ENCODE measurements at places on chromosomes 2 and 18. TPM values are rescaled to one million over a fixed set of nuclear protein-coding genes. Genes with fewer than 3 reads are reported as not detected.

DNA sequence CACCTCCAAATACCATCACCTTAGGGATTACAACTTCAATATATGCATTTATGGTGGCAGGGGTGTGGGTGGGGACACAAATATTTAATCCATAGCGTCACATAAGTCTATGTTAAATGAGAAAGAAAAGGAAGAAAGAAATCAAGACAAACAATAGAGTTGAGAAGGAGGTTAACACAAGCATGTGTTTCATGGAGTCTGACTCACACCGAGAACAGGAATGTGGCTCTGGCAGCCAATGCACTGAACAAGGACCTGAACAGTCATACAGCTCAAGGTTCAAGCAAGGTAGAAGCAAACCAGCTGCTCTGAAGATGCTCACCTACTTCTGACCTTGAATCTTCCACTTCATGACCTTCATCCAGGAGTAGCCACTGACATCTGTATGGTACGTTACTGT lies 36.2 kb upstream of the LPIN1 start:
- H3K27ac ChIP-seq: no peak overlapping the region
- no peak for DNase-seq
- H3K27me3 ChIP-seq: peaks cover 7% of the 10 kb centered on the region
- no peaks in the 10 kb centered on the region for H3K36me3 ChIP-seq
- H3K4me3 ChIP-seq: no peak overlapping the region

Gene HOXD4
- total RNA-seq: not detected

Gene SDC1
- 0.42 TPM for total RNA-seq

Gene SCN3A
- 0.07 TPM for total RNA-seq

Gene ALPI
- total RNA-seq: not detected

- no peaks in the 10 kb centered on the region for H3K36me3 ChIP-seq
- DNase-seq: no peak
- H3K4me1 ChIP-seq: no peaks in the 10 kb centered on the region
- H3K27me3 ChIP-seq: peaks cover 3% of the 10 kb centered on the region
- H3K4me3 ChIP-seq: no peak overlapping the region
These were observed 301.7 kb downstream of the KCNS3 start for GRCh38 chr2:18180031-18180610.

GRCh38 chr2:226466589-226466988 lies 333.0 kb downstream of the IRS1 start:
- H3K27ac ChIP-seq: no peak overlapping the region
- no peaks in the 10 kb centered on the region for H3K36me3 ChIP-seq

DNA sequence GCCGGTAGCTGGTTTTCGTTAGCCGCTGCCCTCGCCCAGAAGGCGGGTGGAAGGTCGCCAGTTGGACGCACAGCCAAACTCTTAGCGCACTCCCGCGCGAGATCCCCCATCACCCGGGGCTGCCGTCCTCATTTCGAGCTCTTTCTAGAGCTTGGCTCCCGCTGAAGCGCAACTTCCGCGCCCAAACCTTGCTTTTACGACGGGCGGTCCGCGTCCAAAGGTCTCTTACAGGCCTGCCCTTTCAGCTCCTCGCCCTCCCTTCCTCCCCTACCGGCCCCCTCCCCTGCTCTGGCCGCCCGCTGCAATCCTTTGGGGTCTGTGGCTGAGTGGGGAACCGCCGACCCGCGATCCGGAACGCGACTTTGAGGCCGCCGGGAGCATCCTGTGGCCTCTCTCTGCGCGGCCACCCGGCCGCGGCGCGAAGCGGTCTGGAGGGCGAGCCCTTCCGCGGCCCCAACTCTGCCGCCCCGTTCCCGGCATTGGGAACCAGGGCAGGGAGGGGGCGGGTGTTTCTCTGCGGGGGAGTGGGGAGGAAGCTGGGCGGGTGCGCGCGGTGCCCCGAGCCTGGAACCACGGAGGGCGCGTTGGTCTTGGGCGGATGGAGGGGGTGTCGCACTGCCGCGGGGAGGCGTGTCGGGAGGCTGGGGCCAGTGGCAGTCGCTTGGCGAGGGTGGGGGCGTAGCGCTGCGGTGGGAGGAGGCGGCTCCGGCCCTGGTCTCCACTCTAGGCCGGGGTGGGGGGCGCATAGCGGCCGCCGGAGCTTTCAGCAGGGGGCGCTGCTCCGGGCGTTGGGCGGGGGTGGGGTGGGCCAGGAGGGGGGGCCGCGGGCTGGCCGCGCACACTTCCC lies at the start of gene GDF7:
Gene GDF7, plus strand, starts transcription at position 841 of the 847 bp plus-strand sequence. CDS start 96 bp downstream, outside the sequence.
- H3K27me3 ChIP-seq: peaks cover 89% of the 10 kb centered on the region
- no peak within 1 kb of the TSS for H3K27ac ChIP-seq
- DNase-seq: no peak
- H3K4me1 ChIP-seq: peaks cover 17% of the 10 kb centered on the region

DNA sequence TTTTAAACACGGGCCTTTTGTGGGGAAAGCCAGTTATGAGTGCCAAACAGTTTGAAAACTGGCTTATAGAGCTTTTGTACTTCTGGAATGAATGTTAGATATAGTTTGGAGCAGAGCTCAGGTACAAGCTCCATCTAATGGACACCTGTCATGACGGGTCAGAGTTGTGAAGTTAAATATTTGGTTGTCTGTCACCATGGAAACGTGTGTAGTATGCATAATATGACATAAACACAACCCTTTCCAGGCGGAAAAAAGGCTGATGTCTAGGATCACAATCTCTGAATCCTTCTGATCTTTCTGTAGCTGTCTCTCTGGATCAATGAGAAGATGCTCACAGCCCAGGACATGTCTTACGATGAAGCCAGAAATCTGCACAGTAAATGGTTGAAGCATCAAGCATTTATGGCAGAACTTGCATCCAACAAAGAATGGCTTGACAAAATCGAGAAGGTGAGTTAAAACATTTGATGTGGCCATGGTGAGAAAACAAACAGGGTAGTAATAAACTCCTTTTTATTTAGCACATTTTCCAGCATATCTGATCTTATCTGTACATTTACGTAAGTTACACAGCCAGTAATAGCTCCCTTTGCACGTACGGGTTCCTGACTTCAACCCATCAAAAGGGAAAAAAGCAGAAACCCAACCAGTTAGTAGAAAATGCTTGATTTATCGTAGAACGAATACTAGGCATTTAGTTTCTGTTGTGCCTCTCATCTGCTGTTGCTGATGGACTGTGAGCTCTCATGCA lies 80.6 kb upstream of the EML6 start:
- H3K36me3 ChIP-seq: peaks cover 60% of the 10 kb centered on the region
- no peak overlapping the region for H3K4me3 ChIP-seq
- DNase-seq: no peak
- H3K27me3 ChIP-seq: no peaks in the 10 kb centered on the region
- H3K4me1 ChIP-seq: no peaks in the 10 kb centered on the region

Gene ANKRD62
- not detected for total RNA-seq

Gene TMEM17
- 0.12 TPM for total RNA-seq

DNA sequence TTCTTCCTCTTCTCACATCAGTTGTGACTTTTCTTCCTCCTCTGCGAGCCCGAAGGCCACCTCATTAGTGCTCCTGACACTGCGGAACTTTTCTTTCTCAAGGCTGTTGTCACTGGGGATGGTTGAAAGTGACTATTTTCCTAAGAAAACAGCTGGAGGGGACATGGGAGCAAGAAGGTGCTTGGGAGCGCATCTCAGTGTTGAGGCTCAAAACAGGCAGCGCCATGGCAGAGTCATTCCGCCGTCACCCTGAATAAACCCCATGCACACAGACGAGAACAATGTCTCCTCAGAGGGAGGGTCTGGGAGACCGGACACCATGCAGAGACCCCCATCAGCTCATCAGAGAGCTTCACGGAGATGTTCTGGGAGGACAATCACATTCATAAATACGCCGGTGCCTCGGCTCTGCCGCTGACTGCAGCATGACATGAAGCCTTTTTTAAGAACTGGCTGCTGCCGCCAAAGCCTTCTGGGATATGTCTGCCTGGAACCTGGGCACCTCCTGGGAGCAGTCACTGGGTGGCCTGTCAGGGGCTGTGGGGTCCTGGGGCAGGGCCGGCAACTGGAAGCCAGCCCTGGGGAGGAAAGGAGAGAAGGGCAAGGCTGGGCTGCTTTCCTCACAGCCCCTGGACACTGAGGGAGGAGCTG lies 19.2 kb downstream of the ATOH8 start:
- DNase-seq: no peak
- peaks cover 45% of the 10 kb centered on the region for H3K27me3 ChIP-seq
- no peak overlapping the region for H3K4me3 ChIP-seq
- H3K27ac ChIP-seq: no peak overlapping the region
- no peaks in the 10 kb centered on the region for H3K36me3 ChIP-seq

DNA sequence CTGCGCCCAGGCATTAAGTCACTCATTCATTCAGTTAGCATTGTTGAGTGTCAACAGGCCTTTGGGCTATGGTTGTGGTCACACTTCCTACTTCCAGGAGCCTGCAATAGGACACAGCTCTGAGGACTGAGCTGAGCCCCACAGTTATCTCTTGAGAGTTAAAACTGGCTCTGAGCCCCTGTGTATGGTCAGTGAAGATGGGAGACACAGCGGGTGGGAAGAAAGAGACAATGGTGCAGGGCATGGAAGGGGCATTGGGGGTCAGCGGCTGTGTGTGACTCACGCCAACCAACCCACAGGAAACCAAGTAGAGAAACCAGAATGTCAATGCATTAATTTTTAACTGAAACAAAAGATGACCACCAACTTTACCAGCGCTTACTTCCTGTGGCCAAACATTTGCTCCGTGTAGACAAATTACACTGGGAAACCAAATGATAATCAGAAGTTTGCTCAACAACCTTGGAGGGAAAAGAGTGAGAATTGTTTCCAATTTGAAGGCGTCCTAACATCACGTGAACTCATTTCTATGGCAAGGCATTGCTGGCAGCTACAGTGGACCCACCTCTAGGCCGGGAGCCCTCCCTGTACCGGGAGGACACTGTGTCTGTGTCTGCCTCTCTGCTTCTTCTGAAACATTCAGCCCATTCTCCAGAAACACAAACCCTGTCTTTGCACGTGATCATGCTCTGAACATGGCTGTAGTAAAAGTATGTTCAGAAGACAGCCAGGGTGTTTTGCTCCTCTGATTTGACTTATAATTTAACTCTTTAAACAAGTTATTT lies 212.0 kb upstream of the ID2 start:
- DNase-seq: no peak
- no peak overlapping the region for H3K4me3 ChIP-seq
- peaks cover 64% of the 10 kb centered on the region for H3K4me1 ChIP-seq
- no peaks in the 10 kb centered on the region for H3K27me3 ChIP-seq
- peaks cover 48% of the 10 kb centered on the region for H3K36me3 ChIP-seq
- peak overlapping the region; percentile 96 for H3K27ac ChIP-seq

- no peak for DNase-seq
- no peak overlapping the region for H3K4me3 ChIP-seq
- peaks cover 11% of the 10 kb centered on the region for H3K36me3 ChIP-seq
- H3K27ac ChIP-seq: no peak overlapping the region
- H3K4me1 ChIP-seq: no peaks in the 10 kb centered on the region
- H3K27me3 ChIP-seq: peaks cover 4% of the 10 kb centered on the region
These were observed 121.5 kb upstream of the RASGRP3 start for GRCh38 chr2:33354981-33355380.

Gene RANBP2
- 65.7 TPM for total RNA-seq

GRCh38 chr2:14569294-14569693 lies 63.2 kb upstream of the LRATD1 start:
- H3K27me3 ChIP-seq: no peaks in the 10 kb centered on the region
- H3K27ac ChIP-seq: no peak overlapping the region
- no peak overlapping the region for H3K4me3 ChIP-seq

GRCh38 chr18:54294274-54294673 lies 25.0 kb downstream of the POLI start:
- H3K27me3 ChIP-seq: no peaks in the 10 kb centered on the region
- H3K36me3 ChIP-seq: peaks cover 31% of the 10 kb centered on the region
- no peak overlapping the region for H3K27ac ChIP-seq
- no peaks in the 10 kb centered on the region for H3K4me1 ChIP-seq
- no peak overlapping the region for H3K4me3 ChIP-seq

Data from activated CD8-positive, alpha-beta memory T cell treated with anti-CD3 and anti-CD28 coated beads, Interleukin-2, amount 10 ng/mL, durations not matched to agents 7 days and 5 days (primary cell).